ENCODE measurements at places on chromosomes 2 and 18.
A peak's percentile ranks its signal among the peaks of the same experiment; 100 is the strongest.

DNA sequence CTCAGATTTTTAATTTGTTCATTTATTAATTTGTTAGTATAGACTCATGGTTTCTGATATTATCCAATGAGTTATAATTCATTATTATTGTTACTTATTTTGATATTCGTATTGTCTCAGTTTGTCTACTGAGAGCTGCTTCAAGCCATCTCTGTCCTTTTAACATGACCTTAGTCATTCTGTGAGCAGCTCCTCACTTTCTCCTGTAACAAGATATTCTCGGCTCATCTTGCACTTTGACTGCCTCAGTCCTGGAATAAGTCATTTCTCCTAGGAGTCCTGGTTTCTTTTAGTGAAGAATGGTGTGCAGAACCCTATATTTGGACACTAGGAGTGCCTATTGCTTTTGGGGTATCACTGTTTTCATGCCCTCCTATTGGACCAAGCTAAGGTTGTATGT lies 13.2 kb downstream of the ASB1 start:
- no peak for DNase-seq
- H3K4me3 ChIP-seq = no peak overlapping the region
- H3K27me3 ChIP-seq = no peaks in the 10 kb centered on the region
- H3K36me3 ChIP-seq = peaks cover 48% of the 10 kb centered on the region
- H3K4me1 ChIP-seq = peaks cover 57% of the 10 kb centered on the region

- no peaks in the 10 kb centered on the region for H3K27me3 ChIP-seq
- no peak for DNase-seq
- no peaks in the 10 kb centered on the region for H3K36me3 ChIP-seq
- H3K4me3 ChIP-seq = peak overlapping the region; percentile 63
- H3K27ac ChIP-seq = peak overlapping the region; percentile 93
Observed at GRCh38 chr2:196268538-196269338, 97.4 kb upstream of the STK17B start.

- H3K4me3 ChIP-seq = no peak overlapping the region
- no peak overlapping the region for H3K27ac ChIP-seq
- DNase-seq = no peak
Observed at GRCh38 chr2:189679226-189679625, 4.8 kb downstream of the ANKAR start.

DNA sequence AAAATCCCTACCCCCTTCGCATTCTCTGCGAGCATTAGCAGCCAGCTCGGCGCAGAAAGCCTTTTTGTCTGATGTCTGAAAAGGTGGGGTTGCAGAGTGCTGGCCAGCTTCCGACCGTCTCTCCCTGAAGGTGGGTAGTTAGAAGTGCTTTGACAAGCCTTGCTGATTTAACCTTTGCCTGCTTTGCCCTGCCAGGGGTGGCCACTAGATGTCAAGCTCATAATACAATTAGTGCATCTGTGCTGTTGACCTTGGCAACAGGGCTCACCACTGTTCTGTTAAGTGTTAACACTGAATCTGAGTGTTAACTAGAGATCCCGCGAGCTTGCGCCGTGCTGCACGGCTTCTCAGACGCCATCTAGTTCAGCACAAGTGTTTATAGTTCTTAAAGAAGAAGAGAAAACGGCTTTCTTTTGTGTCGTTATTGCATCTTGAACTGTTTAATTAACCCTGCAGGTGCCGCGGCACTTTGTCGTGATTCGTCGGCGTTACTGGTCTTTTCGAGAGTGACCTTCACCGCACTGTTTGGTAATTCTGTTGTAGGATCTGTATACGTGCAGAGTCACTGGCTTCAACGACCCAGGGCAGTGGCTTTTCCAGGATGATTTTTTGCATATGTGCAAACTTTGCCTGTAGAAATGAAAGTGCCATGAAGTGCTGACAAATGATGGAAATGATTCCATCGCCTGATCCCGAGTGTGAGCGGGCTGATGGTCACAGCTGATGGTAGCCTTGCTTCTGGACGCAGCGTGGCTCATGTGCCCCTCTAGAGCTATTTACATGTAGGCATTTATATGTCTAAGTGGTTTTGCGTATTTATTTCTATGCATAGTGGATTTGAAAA lies 5.5 kb downstream of the SALL3 start:
- H3K36me3 ChIP-seq = no peaks in the 10 kb centered on the region
- DNase-seq = peak; percentile 19
- no peak overlapping the region for H3K27ac ChIP-seq
- peaks cover 54% of the 10 kb centered on the region for H3K27me3 ChIP-seq
- no peaks in the 10 kb centered on the region for H3K4me1 ChIP-seq

GRCh38 chr2:119142824-119143223 lies 15.7 kb downstream of the C1QL2 start:
- no peaks in the 10 kb centered on the region for H3K4me1 ChIP-seq
- no peak overlapping the region for H3K27ac ChIP-seq
- H3K36me3 ChIP-seq = no peaks in the 10 kb centered on the region
- no peak for DNase-seq

- DNase-seq = no peak
- no peaks in the 10 kb centered on the region for H3K27me3 ChIP-seq
- H3K4me3 ChIP-seq = no peak overlapping the region
- no peaks in the 10 kb centered on the region for H3K4me1 ChIP-seq
- H3K36me3 ChIP-seq = no peaks in the 10 kb centered on the region
- H3K27ac ChIP-seq = no peak overlapping the region
Observed at GRCh38 chr18:78494204-78495085, 485.2 kb upstream of the SALL3 start.

- H3K27me3 ChIP-seq = peaks cover 67% of the 10 kb centered on the region
- DNase-seq = no peak
- no peak overlapping the region for H3K27ac ChIP-seq
- peaks cover 35% of the 10 kb centered on the region for H3K4me1 ChIP-seq
- H3K36me3 ChIP-seq = peaks cover 15% of the 10 kb centered on the region
Observed at GRCh38 chr2:8675543-8675942, 6.3 kb upstream of the ID2 start.

DNA sequence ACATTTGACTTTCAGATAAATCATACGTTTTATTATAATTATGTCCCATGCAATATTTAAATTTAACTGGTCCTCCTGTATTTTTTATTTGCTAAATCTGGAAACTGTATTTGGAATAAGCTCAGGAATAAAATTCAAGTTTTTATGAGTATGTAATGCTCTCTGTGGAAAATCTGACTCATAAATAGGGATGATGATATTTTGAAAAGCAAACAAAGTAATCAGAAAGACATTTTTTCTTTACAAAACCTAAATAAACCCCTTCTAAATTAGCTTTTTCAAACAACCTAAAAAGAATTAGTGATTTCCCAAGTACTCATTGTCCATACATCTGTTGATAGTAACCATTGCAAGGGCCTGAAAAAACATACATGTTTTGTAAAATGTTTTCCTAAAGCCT lies 41.1 kb downstream of the ASB1 start:
- no peak overlapping the region for H3K4me3 ChIP-seq
- no peak for DNase-seq
- H3K4me1 ChIP-seq = peaks cover 3% of the 10 kb centered on the region
- peaks cover 35% of the 10 kb centered on the region for H3K36me3 ChIP-seq
- H3K27me3 ChIP-seq = no peaks in the 10 kb centered on the region
- H3K27ac ChIP-seq = no peak overlapping the region

DNA sequence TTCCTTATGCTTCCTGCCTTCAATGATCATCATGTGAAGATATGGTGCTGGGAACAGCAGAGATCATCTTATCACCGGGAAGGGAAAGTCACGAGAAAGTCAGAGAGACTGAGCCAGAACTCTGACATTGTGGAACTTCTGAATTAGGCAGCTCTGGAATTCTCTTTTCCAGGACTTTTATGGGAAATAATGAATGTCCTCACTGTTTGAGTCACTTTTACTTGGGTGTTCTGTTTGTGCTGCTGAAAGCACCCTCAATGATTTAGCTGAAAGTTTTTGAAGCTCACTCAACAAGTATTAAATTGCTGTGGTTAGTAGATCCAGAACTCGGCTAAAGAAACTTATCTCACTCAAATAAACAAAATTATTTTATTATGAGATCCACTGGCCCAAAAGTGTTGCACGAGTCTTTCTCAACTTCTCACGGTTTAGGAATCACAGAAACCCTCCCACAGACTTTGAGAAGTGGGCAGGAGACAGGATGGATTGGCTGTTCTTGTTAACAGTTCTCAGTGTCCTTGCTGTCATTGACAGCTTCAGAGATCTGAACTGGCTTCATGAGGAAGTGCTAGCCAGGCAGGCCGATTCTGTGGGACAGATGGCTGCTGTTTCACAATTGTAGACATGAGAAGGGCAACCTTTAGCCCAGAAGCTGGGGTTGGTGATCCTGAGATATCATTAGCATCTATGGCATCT lies 26.4 kb upstream of the ATRAID start:
- H3K4me1 ChIP-seq = no peaks in the 10 kb centered on the region
- no peak overlapping the region for H3K4me3 ChIP-seq
- peaks cover 37% of the 10 kb centered on the region for H3K27me3 ChIP-seq
- no peaks in the 10 kb centered on the region for H3K36me3 ChIP-seq

DNA sequence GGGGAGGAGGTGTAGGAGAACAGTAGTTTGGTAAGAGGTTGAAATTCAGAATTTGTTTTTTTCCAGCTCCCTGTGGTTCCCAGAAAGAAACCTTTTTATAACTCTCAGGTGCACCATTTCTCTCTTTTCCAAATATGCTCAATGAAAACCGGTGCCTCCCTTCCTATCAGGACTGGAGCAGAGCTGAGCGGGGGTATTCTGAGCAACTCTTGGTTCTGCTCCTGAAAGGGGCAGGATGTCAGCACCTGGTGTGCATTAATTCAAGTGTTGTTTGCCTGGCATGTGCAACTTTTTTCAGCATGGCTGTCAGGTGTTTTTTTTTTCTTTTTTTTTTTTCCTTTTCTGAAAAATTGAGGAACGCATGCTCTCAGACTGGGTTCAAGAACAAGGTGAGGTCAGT lies 74.1 kb downstream of the MAPK4 start:
- no peaks in the 10 kb centered on the region for H3K36me3 ChIP-seq
- no peaks in the 10 kb centered on the region for H3K27me3 ChIP-seq
- H3K27ac ChIP-seq = no peak overlapping the region
- H3K4me3 ChIP-seq = no peak overlapping the region

DNA sequence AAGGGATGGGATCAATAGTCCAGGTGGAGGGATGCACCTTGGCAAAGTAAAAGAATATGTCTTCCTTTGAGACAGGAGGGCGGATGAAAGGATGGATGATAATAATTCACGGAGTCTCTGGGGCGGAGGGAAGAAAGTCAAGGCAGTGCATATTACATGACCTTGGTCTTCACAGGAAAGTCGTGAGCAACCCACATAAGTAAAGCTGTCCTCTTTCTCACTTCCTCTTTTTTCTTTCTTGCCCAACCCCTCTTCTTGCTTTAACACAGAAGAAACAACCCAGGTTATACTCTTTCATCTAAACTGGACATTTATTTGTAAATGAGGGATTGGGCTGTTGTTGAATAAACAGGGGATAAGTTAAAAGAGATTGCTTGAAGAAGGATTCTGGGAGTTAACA lies 168.7 kb upstream of the SKOR2 start:
- H3K36me3 ChIP-seq = no peaks in the 10 kb centered on the region
- H3K27ac ChIP-seq = peak overlapping the region; percentile 2
- H3K4me1 ChIP-seq = peaks cover 18% of the 10 kb centered on the region
- no peak overlapping the region for H3K4me3 ChIP-seq

DNA sequence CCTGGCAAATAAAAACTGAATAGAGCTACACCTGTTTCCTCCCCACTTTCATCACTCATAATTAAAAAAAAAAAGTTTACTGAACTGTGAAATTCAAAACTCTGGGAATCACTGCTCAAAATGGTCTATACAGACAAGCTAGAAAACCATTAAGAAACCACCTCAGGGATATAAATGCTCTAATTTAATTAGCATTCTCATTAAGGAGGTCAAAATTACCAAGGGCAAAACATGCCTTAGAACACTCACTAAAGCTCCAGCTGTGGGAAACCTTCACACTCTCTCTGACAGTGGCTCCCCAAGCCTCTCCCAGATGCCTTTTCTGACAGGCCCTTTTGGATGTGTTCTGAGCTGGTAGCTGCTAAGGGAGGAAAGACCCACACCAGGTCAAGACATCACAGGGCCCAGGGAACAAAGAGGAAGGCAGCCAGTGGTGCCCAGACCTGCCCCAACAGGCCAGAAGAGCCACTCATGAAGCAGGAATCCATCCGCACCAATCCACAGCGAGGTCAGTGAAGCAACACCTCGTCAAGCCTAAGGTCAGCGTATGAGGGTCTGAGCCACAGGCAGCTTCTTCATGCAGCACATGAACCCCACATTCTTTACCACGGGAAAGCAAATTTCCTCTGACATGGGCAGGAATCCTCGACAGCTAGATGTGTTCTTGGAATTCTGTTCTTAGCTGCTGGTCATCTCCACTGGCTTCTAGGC lies 35.6 kb downstream of the XDH start:
- H3K27me3 ChIP-seq = peaks cover 9% of the 10 kb centered on the region
- no peak for DNase-seq
- no peaks in the 10 kb centered on the region for H3K4me1 ChIP-seq
- H3K36me3 ChIP-seq = no peaks in the 10 kb centered on the region
- H3K27ac ChIP-seq = no peak overlapping the region

GRCh38 chr2:4336864-4337263 lies 633.5 kb downstream of the DCDC2C start:
- no peak for DNase-seq
- no peaks in the 10 kb centered on the region for H3K4me1 ChIP-seq
- no peaks in the 10 kb centered on the region for H3K36me3 ChIP-seq
- peaks cover 4% of the 10 kb centered on the region for H3K27me3 ChIP-seq
- no peak overlapping the region for H3K27ac ChIP-seq
- H3K4me3 ChIP-seq = no peak overlapping the region

GRCh38 chr2:236887531-236887930 lies 198.2 kb upstream of the COPS8 start:
- no peaks in the 10 kb centered on the region for H3K36me3 ChIP-seq
- no peak overlapping the region for H3K4me3 ChIP-seq
- DNase-seq = no peak
- no peak overlapping the region for H3K27ac ChIP-seq

GRCh38 chr2:218286570-218287459 lies 5.5 kb downstream of the TMBIM1 start:
- peaks cover 63% of the 10 kb centered on the region for H3K4me1 ChIP-seq
- no peaks in the 10 kb centered on the region for H3K27me3 ChIP-seq
- peaks cover 16% of the 10 kb centered on the region for H3K36me3 ChIP-seq
- H3K4me3 ChIP-seq = peak overlapping the region; percentile 83
- DNase-seq = peak; percentile 81
- H3K27ac ChIP-seq = peak overlapping the region; percentile 98

DNA sequence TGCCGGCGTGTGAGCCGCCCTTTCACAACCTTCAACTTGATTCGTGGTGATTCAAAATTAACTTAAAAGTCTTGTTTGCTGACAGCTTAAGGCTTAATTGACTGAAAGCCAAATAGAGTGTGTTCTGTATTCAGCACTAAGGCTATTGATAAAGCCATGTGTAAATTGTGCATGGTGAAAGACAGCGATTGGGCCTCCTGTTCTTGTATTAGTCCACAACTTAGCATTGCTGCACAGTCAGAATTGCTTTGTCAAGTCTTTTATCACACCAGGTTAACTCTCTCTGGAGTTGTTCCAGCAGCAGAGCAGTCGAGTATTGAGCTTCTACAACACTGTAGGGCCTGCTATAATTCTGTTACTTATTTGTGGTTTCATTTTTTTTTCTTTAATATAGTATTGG lies 210.1 kb downstream of the WDR7 start:
- DNase-seq = no peak
- H3K27ac ChIP-seq = no peak overlapping the region
- no peaks in the 10 kb centered on the region for H3K4me1 ChIP-seq
- H3K4me3 ChIP-seq = no peak overlapping the region
- no peaks in the 10 kb centered on the region for H3K27me3 ChIP-seq

GRCh38 chr18:76951456-76952247 lies 129.3 kb downstream of the ZNF236 start:
- no peak for DNase-seq
- H3K4me1 ChIP-seq = peaks cover 2% of the 10 kb centered on the region
- no peaks in the 10 kb centered on the region for H3K27me3 ChIP-seq
- peaks cover 51% of the 10 kb centered on the region for H3K36me3 ChIP-seq

Measured in stimulated activated naive B cell treated with anti-CD40 and anti-IgM and Interleukin-4, amounts not matched to agents 10 μg/mL and 1 μg/mL and 100 μg/mL, for 72 hours (primary cell).